ENCODE measurements at places on chromosomes 1 and 21.

- DNase-seq: no peak
These were observed 32.0 kb upstream of the AGL start for GRCh38 chr1:99818063-99818699.

- DNase-seq: no peak
These were observed 13.8 kb downstream of the PARK7 start for GRCh38 chr1:7975212-7975865.

DNA sequence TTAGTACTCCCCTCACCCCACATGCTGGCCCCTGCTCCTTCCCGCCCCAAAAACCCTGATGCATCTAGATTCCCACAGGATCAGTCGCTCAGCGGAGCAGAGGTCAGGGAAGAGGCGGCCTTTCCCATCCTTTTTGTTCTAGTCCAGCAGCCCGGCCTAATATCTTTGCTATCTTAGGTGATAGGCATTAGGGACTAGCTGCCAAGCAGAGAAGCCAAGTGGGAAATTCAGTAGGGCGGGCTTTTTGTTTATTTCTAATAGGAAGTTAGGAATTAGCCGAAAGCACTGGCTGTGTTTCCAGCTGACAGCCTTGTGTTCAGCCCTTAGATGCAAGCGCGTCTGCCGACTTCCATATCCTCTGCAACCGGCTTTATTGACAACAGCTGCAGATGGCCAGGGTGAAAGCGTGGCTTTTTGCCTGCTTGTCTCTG lies 59.0 kb upstream of the BCAR3 start:
- DNase-seq: no peak

GRCh38 chr1:46480959-46481646 lies 8.5 kb upstream of the DMBX1 start:
- DNase-seq: no peak

DNA sequence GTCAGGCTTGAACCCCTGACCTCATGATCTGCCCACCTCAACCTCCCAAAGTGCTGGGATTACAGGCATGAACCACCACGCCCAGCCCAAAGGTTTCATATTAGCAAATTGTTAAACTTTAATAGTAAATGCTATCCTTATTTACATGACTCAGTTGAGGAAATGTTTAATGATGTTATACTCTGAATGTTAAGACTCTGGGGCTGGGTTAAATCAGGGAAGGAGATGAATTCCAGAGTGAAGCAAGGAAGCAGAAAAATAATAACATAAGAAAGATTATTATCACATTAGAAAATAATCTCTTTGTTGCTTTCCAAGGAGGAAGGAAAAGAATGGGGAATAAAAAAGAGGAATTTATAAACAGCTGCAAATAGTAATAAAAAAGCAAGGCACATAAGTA lies 105.3 kb downstream of the PTGS2 start:
- DNase-seq: no peak
